ENCODE measurements at places on chromosomes 12 and 14.

GRCh38 chr12:39383114-39383513 lies 59.8 kb downstream of the KIF21A start:
- DNase-seq: no peak

GRCh38 chr12:68621472-68622081 lies 10.9 kb downstream of the RAP1B start:
- DNase-seq: no peak

GRCh38 chr14:37081218-37081617 lies 91.2 kb downstream of the SLC25A21 start:
- DNase-seq: no peak

- DNase-seq: no peak
These were observed 211.0 kb upstream of the NUDT4 start for GRCh38 chr12:93166541-93167307.

DNA sequence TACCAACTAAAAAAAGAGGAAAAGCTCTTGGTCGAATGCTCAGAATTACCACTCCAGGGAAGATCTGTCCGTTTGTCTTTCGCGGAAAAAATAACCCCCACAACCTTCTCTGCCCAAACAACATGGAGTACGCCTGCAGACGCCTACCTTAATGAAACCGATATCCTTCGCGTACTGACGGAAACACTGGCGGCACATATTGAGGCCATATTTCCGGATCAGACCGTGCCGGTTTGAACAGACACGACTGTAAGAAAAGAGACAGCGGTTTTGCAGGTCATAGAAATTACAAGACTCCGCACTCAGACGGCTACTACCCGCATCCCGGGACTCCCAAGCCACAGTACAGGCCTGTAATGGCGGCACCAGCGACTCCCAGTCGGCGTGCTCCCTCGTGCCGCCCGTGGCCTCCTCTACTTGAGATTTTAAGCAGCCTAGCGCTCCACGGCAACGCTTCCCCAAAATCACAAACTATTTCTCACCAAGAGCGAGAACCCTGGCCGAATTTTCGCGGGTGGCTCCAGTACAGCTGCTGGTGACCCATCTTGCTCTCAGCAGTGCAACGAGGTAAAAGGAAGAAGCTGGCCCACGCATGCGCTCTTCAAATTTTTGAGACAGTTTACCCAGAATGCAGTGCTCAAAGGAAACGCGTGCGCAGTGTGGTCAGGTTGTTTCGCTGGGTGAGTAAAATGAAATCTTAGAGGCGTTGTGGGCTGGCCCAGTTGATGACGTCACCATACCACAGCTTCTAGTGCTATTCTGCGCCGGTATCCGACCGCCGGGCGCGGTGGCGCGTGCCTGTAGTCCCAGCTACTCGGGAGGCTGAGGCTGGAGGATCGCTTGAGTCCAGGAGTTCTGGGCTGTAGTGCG lies at the start of gene RPS29:
RPS29 (minus strand) TSS at position 578 of the 870 bp plus-strand sequence; CDS start at position 544, 34 bp downstream.
- DNase-seq: peak; percentile 94

DNA sequence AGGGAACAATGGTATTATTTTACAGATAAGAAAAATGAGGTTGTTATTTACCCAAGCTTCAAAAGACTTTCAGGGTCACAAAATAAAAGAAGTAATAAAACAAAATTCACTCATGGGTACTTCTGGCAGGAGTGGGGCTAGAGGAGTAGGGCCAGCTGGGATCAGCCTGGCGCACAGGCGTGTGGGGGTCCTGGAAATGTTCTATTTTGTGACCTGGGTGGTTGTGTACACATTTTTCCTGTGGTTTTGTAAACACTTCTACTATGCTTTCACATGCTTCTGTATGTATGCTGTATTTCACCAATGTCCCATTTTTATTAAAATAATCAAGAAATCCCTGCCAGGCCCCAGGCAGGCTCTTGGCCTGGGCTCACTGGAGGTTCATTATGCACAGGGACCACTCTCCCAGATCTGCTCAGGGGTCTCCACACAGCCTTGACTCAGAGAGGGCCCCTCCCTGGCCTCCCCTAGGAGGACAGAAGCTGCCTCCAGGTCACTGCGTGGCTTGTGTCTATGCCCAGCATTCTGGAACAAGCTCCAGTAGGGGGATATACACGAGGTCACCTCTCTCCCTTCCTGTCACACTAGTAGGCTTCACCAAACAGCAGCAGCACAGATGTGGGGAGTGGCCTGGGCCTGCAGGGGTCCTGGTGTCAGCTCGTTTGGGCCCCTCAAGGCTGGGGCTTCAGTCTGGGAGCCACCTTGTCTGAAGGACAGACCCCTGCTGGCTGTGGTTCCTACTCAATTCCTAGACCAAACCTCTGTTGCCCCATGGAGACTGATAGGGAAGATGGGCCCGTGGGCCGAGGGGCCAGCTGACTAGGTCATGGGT lies 37.8 kb downstream of the ANAPC7 start:
- no peak for DNase-seq

DNA sequence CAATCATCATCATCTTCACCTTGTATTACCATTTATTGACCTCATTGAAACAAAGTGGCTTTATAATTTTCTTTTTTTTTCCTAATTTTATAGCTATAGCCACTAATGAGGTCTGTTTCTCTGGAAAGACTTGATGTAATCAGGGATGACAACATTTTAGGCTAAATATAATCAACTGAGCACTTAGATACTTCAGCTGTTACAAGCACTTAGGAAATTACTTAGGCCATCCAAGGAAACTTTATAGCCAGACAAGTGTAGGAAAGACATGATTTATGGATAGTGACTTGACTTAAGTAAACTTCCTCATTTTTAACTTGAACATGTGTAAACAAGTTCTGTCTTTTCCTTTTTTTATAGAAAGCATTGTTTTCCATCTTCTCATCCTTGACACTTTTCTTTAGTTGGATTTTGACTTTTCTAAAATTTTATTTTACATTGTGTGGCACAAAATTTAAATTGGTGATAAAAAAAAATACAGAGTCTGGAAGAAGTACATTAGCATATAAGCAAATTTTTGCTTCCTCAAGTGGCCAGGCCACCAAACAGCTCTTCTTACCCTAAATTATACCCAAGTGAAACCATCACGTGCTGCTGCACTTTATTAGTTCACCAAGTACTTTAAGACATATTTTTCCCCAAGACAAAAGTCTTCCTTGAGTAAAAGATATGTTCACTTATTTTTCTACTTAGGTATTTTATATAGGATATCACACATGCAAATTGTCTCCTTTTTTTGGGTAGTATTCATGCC lies 15.1 kb downstream of the CPNE8 start:
- no peak for DNase-seq

- no peak for DNase-seq
These were observed 101.6 kb downstream of the SOX5 start for GRCh38 chr12:23847857-23848256.

GRCh38 chr12:121355818-121356217 lies 3.6 kb upstream of the ANAPC5 start:
- no peak for DNase-seq

DNA sequence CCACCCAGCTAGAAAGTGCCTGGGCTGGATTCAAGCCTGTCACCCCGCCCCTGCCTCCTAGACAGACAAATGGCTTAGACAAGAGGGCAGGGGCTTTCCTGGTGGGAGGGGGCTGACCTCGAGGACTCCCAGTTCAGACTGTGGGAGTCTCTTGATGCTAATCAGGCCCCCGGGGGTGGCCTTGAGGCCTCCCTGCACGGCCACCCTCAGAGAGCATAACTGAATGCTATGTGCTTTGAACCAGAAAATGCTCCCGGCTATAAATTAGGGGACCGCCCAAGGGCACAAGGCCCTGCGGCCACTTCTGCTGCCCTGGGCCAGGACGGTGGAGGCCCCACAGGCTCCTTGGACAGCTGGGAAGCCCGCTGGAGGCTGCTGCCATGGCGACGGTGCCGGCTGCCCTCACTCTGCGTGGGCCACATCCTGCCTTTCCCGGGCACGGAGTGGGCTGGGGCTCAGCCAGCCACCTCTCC lies 111.0 kb upstream of the NCOR2 start:
- no peak for DNase-seq

DNA sequence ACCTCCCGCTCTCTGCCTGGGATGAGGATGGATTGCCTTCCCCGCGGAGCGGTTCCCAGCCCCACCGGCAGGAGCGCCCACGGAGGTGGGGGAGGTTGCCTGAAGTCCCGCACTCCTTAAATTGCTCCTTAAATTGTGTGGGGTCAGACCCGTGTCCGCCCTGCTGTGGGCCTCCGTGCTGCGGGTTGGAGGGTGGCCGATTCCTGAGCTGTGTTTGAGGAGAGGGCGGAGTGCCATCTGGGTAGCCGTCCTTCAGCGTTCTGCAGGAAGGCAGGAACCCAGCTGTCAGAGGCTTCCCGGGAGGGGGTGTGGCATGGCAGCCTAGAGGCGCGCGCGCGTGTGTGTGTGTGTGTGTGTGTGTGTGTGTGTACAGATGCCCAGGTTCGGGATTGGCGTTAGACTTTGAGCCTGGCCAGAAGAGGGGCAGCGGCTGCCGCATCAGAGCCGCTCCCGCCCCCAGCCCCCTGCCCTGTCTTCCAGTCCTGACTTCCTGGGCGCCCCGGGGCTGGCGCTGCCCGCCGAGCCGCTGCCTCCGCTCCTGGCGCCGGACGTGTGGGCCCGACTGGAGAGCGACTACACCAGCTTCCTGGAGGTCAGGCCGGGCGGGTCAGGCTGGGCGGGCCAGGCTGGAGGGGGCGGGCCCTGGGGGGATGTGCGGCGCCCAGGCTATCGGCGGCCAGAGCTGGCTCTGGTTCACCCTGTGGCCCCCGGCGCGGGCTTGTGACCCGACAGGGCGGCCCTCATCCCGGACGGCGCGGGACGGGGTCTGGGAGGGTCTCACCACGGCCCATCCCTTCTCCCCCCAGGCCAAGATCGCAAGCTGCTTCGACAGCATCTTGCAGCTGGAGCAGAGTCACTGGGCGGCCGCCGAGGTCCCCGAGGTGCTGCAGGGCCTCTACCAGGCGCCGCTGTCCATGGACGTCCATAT lies 9.2 kb downstream of the EXOC3L4 start:
- DNase-seq: no peak

DNA sequence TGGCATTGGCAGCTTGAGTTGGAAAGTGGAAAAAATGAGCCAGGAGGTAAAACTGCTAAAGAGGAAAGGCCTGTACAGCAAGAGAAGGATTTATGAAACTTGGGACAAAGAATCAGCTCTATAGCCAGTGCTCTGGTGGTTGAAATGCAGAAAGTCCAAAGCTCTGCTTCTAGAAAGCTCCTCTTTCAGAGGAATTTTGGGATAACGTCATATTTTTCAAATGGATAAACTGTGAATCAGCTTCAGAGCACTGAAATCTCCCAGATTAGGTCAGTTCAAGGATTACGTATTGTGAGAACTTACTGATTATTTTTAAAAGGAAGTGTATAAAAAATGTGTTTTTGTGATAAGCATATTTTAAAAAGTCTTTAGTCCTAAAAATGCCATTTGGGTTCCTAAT lies 203.1 kb upstream of the CNOT2 start:
- no peak for DNase-seq

- no peak for DNase-seq
These were observed 86.6 kb downstream of the FOXN3 start for GRCh38 chr14:89330236-89331002.

GRCh38 chr14:99315197-99315596 lies 43.2 kb upstream of the BCL11B start:
- DNase-seq: no peak

GRCh38 chr14:75260025-75260763 lies 18.4 kb upstream of the FOS start:
- DNase-seq: no peak

DNA sequence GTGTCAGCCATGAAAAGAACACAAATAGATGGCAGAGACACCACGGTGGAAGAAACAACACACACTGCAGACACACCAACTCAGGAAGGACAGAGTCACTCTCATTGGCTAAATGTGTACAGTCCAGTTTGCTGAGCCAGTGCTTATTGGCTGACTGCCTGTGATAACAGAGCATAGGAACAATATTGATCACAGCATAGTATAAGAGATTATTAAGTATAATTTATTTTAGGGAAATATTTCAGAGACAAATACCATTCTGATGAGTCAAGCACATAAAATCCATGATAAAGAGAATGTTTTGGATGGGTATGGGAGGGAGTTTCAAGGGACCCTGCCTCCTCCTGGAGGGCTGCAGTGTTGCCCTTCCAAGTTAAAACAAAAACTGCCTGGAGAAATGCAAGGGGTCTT lies 50.9 kb downstream of the BTG1 start:
- no peak for DNase-seq

DNA sequence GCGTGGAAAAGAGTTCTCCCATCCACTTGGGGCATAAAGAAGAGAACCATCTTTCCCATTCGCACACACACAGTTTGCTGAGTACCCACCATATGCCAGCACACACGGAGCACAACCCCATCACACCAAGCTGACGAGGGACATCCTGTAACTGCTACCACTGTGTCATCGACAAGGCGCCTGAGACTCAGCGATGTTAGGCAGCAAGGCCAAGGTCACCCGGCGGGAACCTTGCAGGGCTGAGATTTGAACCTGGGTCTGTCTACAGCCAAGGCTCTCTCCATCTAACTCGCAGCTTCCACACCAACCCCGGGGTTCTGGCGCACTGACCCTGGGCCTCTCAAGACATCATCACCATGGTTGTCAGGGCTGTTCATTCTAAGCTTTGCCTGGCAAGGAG lies 60.0 kb downstream of the CCDC85C start:
- DNase-seq: no peak

GRCh38 chr12:87608321-87608720 lies 420.9 kb downstream of the C12orf50 start:
- DNase-seq: no peak

GRCh38 chr12:40156021-40156764 lies 50.3 kb upstream of the SLC2A13 start:
- DNase-seq: peak; percentile 19

DNA sequence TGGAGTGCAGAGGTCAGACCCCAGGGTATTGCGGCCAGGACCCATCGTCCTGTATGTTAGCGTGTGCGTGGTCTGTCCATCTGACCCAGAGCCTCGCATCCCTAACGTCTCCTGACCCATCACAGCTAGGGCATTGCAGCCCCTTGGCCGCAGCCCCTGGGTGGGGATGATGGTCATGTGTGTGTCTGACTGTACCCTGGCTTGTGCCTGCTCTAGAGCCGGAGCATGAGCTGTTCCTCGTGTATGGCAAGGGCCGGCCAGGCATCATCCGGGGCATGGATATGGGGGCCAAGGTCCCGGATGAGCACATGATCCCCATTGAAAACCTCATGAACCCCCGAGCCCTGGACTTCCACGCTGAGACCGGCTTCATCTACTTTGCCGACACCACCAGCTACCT lies 10.8 kb upstream of the LRP1-AS start:
- DNase-seq: no peak

DNA sequence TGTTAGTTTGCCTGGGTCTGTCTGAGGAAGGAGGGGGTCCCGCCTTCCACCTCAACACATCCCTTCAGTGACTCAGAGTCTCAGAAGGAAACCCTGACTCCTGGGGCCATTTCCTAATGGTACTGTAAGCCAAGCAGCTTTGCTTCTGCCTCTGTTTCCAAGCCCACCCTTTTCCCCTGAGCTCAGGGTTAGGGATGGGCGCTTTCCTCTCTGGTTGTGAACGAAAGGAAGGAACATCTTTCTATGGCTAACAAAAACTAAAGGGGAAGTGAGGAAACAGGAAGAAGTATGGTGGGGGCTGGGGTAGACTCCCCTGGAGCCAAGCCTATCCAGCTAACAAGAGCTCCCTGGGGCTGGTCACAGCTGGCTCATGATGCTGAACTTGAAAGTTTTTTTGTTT lies 11.6 kb upstream of the UNC119B start:
- DNase-seq: no peak

GRCh38 chr14:74015963-74016362 lies 3.1 kb downstream of the ENTPD5 start:
- DNase-seq: no peak
